Spinal cord (tissue), 10 donors: ENCODE measurements at places on chromosomes 13 and 19.
A peak's percentile ranks its signal among the peaks of the same experiment; 100 is the strongest.

GRCh38 chr13:28252547-28252946, 114.2 kb downstream of the PAN3 start:
- H3K27ac ChIP-seq, result no peak overlapping the region
- H3K4me3 ChIP-seq, result no peak overlapping the region
- H3K36me3 ChIP-seq, result peaks cover 3% of the 10 kb centered on the region
- no peaks in the 10 kb centered on the region for H3K27me3 ChIP-seq

GRCh38 chr19:50713556-50714236, 5.9 kb downstream of the SHANK1 start:
- no peak overlapping the region for H3K27ac ChIP-seq
- H3K27me3 ChIP-seq, result no peaks in the 10 kb centered on the region
- peaks cover 17% of the 10 kb centered on the region for H3K4me1 ChIP-seq
- DNase-seq, result no peak

- H3K27ac ChIP-seq, result peak overlapping the region; percentile 47
- H3K4me3 ChIP-seq, result peak overlapping the region; percentile 40
- no peaks in the 10 kb centered on the region for H3K27me3 ChIP-seq
- peaks cover 64% of the 10 kb centered on the region for H3K36me3 ChIP-seq
- H3K4me1 ChIP-seq, result peaks cover 23% of the 10 kb centered on the region
- DNase-seq, result no peak
Observed at GRCh38 chr19:17235300-17235970, 9.4 kb downstream of the OCEL1 start.

DNA sequence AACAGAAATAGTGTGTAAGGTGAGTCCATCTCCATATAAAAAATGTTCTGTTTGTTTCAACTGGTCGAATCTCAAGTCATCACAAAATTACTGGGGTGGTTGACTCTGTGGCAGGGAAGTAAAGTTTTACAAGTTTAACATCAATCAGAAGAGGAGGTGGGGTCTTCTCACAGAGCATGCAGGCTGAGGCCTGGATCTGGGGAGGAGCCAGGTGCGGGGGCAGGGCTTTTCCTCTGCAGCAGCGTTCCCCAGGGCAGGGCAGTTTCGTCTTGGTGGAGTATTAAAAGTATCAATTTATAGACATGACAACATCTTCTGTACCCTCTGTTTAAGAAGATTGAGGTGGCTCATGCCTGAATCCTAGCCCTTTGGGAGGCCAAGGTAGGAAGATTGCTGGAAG, 68.8 kb downstream of the SLC7A9 start:
- no peaks in the 10 kb centered on the region for H3K27me3 ChIP-seq
- no peak overlapping the region for H3K27ac ChIP-seq
- DNase-seq, result no peak
- H3K36me3 ChIP-seq, result no peaks in the 10 kb centered on the region

- DNase-seq, result peak; percentile 89
- H3K4me1 ChIP-seq, result peaks cover 83% of the 10 kb centered on the region
- no peak overlapping the region for H3K27ac ChIP-seq
- H3K4me3 ChIP-seq, result peak overlapping the region; percentile 18
Observed at GRCh38 chr19:1860042-1860775, 3.2 kb downstream of the KLF16 start.

GRCh38 chr19:56987184-56987583, 132.6 kb upstream of the USP29 start:
- no peak overlapping the region for H3K27ac ChIP-seq
- no peaks in the 10 kb centered on the region for H3K27me3 ChIP-seq
- peaks cover 35% of the 10 kb centered on the region for H3K4me1 ChIP-seq
- DNase-seq, result no peak
- no peaks in the 10 kb centered on the region for H3K36me3 ChIP-seq
